ENCODE measurements at places on chromosomes 6 and 20.

DNA sequence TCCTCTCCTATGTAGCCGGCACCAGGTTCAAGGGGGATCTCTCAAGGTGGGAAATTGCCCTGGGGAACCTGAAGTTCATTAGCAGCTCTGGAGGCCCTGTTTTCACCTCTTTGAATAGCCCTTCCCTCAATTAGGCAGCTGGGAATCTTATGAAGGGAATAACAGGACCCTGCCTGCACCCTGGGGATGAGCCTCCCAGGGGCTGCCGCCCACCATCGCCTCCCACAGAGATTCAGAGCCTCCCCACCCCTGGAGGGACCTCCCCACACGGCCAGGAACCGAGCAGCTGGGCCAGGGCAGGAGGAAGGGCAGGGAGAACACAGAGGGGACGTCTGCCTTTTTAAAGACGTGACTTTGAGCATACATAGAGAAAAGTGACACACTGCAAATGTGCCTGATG is 4.6 kb upstream of the EEF1A2 start:
- no peak for DNase-seq

GRCh38 chr20:63702036-63702665 is 5.6 kb downstream of the ARFRP1 start:
- DNase-seq, result no peak

DNA sequence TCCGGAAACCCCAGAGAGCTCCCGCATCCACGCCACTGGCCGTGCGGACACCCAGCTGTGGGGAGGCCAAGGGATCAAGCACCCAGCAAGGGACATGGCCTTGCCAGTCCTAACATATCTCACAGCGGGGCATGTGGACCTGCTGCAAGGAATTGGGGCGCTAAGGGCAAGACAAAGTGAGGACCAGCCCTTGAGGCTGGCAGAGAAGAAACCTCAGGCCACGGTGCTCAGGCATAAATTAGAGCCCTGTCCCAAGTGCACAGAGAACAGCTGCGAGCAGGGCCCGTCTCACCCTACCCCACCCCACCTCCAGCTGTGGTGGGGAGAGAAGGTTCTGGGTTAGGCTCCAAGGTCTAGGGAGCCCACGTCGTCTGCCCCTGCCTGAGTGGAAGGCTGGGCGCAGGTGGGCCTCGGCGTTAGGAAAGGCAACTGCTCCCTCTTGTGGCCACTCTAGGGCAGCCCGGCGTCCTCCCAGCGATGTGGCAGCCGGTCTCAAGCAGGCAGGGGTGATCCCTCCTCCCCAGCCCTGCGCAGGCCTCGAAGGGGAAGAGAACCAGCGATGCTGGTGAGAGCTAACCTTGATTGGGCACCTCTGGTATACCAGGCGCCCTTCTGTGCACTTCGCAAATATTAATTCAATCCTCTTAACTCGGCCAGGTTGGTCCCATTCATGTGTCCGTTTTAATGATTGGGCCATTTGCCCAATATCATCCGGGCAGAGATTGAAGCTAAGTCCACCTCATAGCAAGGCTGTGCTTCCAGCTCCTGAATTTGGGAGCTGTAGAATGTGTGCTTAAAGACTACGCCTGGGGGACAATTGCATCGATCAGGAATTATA is 235.8 kb downstream of the NFATC2 start:
- DNase-seq, result no peak

- no peak for DNase-seq
These were observed 211.9 kb upstream of the RNF24 start for GRCh38 chr20:4227085-4227821.

GRCh38 chr20:43383026-43383795 is 74.5 kb upstream of the SRSF6 start:
- no peak for DNase-seq

DNA sequence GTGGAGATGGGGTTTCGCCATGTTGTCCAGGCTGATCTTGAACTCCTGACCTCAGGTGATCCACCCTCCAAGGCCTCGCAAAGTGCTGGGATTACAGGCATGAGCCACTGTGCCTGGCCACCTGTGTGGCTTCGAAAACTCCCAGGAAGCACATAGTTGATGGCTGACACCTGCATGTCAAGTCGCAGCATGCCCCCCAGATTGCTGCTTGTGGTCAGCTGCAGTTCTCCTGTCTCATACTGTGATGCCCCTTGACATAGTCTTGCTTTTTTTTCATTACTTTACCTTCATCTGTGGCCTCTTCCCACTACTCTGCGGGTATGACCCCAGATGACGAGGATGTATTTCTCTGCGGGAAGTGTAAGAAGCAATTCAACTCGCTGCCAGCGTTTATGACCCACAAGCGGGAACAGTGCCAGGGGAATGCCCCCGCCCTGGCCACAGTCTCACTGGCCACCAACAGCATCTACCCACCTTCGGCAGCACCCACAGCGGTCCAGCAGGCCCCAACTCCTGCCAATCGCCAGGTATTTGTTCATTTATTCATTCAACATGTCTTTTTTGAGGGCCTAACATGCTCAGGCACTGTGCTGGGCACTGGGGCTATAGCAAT is 13.1 kb downstream of the ZNF341 start:
- no peak for DNase-seq

DNA sequence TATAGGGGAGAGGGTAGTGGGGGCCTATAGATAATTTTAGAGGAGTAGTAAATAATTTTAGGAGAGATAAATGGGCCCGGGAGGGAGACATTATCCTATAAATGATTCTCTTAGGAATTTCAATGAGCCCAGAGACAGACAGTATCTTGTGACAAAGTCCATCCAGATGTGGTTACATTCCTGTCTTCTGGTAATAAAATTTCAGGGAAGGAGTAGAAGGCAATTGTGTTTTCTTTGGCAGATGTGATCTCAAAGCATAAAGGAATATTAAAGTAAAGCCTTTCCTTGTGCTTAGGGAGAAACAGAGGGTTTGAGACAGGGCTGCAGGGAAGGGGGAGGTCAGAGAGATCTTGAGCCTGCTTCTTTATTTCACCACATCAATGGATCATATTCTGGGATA is 979.8 kb upstream of the GJE1 start:
- DNase-seq, result no peak

GRCh38 chr6:54193560-54193959 is 82.3 kb downstream of the MLIP start:
- no peak for DNase-seq
